ENCODE measurements at places on chromosomes 5 and 9. TPM values are rescaled to one million over a fixed set of nuclear protein-coding genes. Genes with fewer than 3 reads are reported as not detected.

Gene IFNA2
- not detected for total RNA-seq

- H3K4me3 ChIP-seq, result no peak overlapping the region
- no peak for DNase-seq
- no peak overlapping the region for H3K27ac ChIP-seq
These were observed 89.1 kb upstream of the MINAR2 start for GRCh38 chr5:129658801-129659200.

DNA sequence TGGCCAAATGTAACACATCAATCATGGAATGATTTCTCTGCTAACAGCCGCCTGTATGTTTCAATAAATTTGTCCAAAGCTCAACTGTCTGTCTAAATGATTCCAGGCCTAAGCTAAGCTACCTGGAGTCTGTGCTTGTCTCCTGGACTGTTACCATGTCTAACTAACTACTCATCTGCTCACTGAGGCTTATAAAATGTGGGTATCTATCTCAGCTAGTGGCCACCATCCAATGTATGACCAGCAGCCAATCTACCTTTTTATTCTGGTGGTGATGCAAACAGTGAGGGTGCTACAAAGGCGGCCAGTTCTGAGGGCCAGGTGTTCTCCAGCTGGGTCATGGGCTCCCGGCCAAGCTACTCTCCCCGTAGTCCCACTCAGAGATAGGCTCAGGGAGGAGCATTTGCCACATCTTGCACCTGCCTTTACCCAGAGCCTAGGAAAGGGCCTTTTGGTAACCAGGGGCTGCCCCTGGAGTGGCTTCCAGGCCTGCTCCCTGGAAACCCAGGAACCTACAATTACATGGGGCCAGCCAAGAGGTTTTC is 59.1 kb downstream of the PFDN1 start:
- H3K36me3 ChIP-seq, result peaks cover 16% of the 10 kb centered on the region
- H3K27ac ChIP-seq, result no peak overlapping the region
- no peaks in the 10 kb centered on the region for H3K27me3 ChIP-seq
- DNase-seq, result no peak
- H3K4me3 ChIP-seq, result no peak overlapping the region

DNA sequence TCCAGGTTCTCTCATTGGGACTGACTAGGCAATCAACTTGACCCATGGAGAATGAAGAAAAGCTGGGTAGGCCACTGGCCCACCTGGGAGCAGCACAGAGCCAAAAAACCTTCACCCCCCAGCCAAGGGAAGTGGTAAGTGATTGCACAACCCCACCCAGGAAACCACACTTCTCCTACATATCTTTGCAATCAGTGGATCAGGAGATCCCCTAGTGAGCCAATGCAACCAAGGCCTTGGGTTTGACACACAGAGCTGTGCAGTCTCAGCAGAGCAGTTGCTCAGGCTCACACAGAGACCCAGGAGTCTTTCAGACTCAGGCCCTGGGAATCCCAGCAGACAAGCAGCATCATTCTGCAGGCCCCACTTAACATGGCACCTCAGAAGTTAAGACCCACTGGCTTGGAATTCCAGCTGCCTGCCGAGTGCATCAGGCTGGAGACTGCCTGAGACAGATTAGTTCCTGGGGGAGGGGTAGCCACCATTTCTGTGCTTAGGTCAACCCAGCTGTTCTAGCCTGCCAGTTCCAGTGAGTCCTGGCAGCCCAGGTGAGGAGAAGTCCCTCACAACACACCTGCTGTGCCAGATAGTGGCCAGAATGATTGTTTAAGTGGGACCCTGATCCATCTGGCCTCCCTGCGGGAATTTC is 136.4 kb downstream of the SAXO1 start:
- no peaks in the 10 kb centered on the region for H3K36me3 ChIP-seq
- H3K27ac ChIP-seq, result no peak overlapping the region
- no peaks in the 10 kb centered on the region for H3K27me3 ChIP-seq
- no peaks in the 10 kb centered on the region for H3K4me1 ChIP-seq

DNA sequence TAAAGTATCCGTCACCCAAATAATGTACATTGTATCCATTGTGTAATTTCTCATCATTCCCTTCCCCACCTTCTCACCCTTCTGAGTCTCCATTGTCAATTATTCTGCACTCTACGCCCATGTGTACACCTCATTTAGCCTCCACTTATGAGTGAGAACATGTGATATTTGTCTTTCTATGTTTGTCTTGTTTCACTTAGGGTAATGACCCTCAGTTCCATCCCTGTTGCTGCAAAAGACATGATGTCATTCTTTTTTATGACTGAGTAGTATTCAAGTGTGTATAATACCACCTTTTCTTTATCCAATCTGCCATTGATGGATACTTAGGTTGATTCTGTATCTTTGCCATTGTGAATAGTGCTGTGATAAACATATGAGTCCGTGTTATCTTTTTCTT is 4.9 kb upstream of the SPATA31C2 start:
- no peak overlapping the region for H3K27ac ChIP-seq
- no peak overlapping the region for H3K4me3 ChIP-seq
- H3K36me3 ChIP-seq, result no peaks in the 10 kb centered on the region

Data from suprapubic skin (tissue), 4 donors.